NCI-H524 treated with DMSO at 0.1 percent for 48 hours (cell line): ENCODE measurements at places on chromosomes 12 and 14.

GRCh38 chr12:3097186-3097804, 20.1 kb downstream of the TSPAN9 start:
- DNase-seq = no peak

DNA sequence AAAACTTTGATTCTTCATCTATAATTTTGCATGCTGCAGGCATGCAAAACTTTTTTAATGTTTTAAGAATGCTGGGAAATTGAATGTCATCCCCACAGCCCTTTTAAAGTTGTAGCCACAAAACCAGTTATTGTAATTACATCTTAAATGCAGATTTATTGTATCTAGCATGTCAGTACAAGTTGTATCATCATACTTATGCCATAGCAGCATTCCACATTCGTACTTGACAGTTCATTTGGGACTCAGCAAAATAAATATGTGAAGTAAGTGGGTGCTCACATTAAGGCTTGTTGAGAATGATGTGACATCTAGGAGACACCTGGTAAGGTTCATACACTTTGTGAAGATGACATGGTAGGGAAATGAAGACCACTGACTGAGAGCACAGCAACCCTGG, 44.0 kb upstream of the GZMB start:
- no peak for DNase-seq

- no peak for DNase-seq
Observed at GRCh38 chr14:103284574-103285467, 49.2 kb upstream of the EIF5 start.

GRCh38 chr14:106269029-106269428, 742.6 kb downstream of the TMEM121 start:
- DNase-seq = no peak

DNA sequence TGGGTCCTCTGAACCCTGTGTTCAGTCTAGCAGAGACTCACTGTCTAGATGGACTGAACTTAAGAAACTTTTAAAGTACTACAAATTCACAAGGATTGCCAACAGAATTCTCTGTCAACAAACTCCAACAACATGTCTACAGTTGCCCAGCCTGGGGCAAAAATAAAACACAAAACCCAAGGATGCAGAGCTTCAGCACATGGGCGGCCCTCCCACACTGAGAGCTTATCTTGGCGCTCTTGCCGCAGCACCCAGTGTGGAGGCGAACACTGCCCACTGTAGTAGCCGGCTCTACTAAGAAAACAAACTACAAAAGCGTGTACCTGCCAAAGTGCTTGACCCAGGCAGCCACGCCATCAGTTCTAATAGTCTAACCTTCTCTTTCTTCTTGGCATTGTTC, 66.7 kb downstream of the PTPN21 start:
- no peak for DNase-seq

GRCh38 chr12:131919366-131920156, 9.5 kb upstream of the PUS1 start:
- DNase-seq = no peak

- no peak for DNase-seq
Observed at GRCh38 chr12:48030173-48030650, 25.9 kb upstream of the COL2A1 start.

GRCh38 chr12:18943200-18943599, 186.3 kb upstream of the PLEKHA5 start:
- DNase-seq = no peak

GRCh38 chr12:84756961-84757360, 155.6 kb downstream of the SLC6A15 start:
- no peak for DNase-seq

GRCh38 chr12:120903412-120904196, 554 bp downstream of the SPPL3 start:
- no peak for DNase-seq

DNA sequence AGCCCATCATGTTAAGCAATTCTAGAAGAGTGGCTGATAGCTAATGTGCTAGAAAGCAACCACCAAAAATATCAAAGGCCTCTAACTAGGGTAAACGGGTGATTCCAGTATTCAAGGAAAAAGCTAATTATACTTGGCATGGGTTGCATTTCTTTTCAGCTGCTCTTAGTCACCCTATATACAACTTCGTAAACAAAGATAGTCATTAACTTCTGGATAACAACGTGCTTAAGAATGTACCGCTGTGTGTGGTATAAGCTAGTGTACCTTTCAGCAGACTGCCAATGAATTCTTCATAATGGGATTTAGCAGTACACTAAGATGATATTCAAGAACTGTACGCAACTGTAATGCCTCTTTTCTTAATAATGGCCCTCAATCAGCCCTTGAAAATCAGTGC, 42.2 kb upstream of the SLC6A13 start:
- peak; percentile 62 for DNase-seq

DNA sequence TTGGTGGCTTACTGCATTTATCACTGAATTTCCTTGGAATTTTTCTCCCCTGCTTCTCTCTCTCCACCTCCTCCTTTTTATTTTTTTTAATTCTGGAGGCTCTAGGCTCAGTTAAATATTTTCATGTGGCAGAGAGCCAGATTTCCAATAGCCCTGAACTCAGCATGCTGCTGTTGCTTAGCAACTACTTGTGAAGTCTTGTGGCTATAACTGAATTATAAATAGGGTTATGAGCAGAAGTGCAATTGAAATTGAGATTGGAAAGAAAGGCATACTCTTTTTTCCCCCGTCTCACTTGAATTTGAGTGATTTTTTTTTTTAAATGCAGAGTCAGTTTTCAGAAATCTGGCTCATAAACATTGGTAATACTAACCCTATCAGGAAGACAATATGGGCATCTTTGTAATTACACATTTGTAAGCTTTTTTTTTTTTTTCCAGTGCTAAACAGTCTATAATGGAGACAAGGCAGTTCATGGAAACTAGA, 38.3 kb downstream of the ATF7IP start:
- DNase-seq = peak; percentile 22

DNA sequence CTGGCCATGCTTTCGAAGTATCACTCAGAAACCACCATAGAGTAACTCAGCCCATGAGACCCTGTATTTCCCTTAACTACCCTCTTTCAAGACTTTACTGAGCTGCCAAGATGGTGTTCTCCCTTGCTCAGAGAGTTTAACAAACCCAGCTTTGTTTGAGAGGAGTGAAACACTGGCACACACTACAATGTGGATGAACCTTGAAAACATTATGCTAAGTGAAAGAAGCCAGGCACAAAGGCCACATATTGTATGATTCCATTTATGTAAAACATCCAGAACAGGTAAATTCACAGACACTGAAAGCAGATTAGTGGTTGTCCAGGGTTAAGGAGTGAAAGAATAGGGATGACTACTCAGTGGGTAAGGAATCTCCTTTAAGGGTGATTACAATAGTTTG, 18.9 kb downstream of the SERPINA3 start:
- no peak for DNase-seq

DNA sequence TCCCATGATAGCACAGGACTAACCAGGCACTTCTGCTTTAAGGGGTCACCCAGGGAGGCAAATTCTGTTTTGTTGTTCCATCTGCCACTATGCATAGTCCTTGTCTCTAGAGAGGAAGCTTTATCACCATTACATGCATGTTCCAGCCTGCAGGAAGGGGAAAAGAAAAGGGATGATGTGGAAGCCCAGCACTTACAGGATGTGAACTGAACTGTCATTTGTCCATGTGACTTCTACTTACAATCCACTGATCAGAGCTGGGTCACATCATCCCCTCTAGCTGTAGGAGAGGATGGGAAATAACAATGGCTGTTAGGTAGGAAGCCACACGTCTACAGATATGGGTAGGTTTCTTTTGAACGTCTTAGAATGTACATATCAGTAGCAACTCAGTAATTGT, 203.1 kb downstream of the PTPRO start:
- DNase-seq = no peak

GRCh38 chr14:33767586-33768457, 183.1 kb downstream of the EGLN3 start:
- DNase-seq = no peak

DNA sequence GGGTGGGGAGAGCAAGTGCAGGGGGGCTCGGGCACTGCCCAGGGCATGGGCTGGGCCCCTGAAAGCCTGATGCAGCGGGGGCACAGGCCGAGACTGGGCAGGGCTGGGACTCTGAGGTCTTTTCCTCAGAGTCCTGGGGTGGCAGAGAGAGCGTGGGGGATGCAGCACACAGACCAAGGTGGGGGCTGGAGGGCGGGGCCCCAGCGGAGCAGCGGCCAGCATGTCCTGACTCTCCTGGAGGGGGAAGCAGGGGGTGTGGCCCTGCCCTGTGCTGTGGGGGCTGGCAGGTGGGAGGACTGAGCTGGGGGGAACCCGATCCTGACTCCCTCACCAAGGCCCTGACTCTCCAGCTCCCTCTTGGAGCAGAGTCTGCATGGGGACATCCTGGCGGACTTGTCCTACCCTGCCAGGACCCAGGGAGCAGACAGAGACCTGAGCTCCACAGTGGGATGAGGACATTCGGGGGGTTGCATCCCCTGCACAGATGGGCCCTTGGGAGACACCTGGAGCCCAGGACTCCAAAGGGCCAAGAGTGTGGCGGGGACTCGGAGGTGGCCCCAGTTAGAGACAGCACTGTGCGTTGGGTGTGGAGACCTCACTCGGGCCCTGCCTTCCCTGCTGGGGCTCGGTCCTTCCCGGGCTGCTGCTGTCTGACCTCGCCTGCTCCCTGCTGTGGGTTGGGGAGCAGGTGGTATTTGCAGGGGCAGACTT, 326.1 kb downstream of the TMEM121 start:
- DNase-seq = no peak

DNA sequence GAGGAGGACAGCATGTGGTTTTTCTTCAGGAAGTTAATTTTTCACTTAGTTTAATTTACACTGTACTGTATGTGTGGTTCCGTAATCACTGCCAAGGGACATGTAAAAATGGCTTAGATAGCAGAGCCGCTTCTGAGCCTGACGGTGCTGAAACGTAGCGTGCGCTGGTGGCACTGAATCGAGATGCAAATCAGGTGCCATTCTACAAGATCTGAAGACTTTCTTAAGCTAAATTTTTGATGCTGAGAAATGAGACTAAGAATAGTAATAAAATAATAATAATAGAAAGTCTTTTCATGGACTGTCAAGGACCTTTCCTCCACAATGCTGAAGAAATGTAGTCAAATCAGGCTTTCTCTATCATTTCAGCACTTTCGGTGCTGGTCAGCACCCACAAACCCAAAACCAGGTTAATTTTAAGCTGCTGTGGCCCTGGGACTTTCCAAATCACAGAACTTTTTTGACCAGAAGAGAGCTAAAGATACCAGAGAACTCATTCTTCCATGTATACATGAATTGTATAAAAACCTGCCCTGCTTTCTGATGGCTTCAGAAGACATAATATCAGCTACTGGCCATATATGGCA, 183.3 kb upstream of the LMO3 start:
- no peak for DNase-seq

GRCh38 chr12:75641031-75641780, 129.8 kb upstream of the KRR1 start:
- no peak for DNase-seq

GRCh38 chr12:2343681-2344080, 290.9 kb downstream of the CACNA1C start:
- DNase-seq = no peak

GRCh38 chr12:4331221-4331620, 10.2 kb downstream of the TIGAR start:
- DNase-seq = no peak

- DNase-seq = no peak
Observed at GRCh38 chr14:55571125-55571889, 8.7 kb upstream of the KTN1 start.

DNA sequence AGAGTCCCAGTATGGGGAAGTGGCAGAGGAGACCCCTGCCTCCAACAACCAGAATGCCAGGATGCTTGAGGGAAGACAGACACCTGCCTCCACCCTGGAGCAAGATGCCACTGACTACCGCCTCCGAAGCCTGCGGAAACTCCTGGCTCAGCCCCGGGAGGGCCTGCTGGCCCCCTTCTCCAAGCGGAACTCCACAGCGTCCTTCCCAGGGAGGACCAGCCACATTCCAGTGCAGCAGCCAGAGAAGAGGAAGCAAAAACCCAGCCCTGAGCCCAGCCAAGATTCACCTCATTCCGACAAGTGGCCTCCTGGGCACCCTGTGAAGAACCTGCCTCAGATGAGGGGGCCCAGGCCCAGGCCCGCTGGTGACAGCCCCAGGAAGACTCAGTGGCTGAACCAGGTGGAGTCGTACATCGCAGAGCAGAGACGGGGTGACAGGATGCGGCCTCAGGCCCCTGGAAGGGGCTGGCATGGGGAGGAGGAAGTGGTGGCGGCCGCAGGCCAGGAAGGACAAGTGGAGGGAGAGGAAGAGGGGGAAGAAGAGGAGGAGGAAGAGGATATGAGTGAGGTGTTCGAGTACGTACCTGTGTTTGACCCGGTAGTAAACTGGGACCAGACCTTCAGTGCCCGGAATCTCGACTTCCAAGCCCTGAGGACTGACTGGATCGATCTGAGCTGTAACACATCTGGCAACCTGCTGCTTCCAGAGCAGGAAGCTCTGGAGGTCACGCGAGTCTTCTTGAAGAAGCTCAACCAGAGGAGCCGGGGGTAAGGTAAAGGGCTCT, 93.7 kb downstream of the B4GALNT3 start:
- DNase-seq = no peak

- DNase-seq = no peak
Observed at GRCh38 chr12:28569698-28570411, 379.6 kb downstream of the CCDC91 start.

GRCh38 chr12:74922117-74922516, 287.5 kb downstream of the KCNC2 start:
- DNase-seq = no peak

- DNase-seq = no peak
Observed at GRCh38 chr12:25423355-25424050, 129.6 kb downstream of the LMNTD1 start.

DNA sequence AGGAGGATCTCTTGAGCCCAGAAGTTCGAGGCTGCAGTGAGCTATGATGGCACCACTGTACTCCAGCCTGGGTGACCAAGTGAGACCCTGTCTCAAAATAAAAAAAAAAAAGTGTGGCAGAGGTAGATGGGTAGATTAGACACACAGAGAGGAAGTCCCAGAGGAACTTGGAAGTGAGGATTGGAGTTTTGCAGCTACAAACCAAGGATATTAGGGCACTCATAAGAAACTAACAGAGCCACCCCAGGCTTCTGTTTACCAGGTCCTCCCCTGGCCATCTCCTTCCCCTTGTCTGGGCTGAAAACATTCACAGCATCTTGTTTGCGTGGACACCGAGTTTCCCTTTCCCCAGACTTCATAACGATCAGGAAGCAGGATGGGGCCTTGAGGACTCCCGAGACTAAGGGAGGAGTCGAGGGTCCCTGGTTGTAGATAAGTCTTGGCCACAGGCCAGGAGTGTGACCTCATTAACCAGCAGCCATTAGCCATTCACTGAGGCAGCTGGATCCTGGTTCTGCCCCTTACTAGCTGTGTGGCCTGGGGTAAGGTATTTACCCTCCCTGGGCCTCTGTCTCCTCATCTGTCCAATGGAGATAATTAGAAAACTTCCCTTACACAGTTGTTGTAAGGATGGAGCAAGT, 2.1 kb downstream of the MAP1LC3B2 start:
- DNase-seq = no peak

DNA sequence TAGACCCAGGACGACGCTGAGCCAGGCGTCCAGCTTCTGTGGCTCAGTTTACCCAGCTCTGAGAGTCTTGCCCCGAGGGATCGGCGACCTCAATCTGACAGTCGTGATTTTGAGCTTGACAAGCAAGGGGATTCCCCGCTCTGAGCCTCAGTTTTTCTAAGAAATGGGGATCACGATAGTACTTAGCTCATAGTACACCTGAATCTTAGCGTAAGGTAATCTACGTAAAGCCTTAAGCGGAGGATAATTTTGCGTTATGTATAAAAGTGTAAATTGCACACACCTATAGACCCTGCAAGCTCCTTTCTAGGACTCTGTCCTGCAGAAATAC, 285 bp downstream of the MVK start:
- DNase-seq = no peak
